ENCODE measurements at places on chromosomes 4 and X. TPM values are rescaled to one million over a fixed set of nuclear protein-coding genes. Genes with fewer than 3 reads are reported as not detected.
A peak's percentile ranks its signal among the peaks of the same experiment; 100 is the strongest.

DNA sequence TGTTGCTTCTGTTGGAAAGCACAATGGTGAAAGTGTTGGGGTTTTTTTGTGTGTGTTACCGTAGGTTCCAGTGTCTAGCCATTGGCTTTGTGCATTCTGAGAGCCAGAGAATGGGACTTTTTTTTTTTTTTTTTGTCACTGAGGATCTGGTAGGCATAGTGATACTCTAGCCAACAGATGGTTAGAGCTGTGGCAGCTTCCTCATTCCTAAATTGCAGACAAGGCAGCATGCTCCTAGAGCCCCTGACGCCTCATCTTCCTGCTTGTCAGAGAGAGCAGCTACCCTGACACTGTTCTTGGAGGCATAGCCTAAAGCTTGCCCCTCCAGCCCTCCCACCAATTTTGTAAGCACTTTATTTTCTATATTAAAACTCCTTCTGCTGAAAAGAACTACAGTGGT, 27.0 kb downstream of the ARHGEF9 start:
- no peak for DNase-seq

The GC gene
- total RNA-seq: 0.24 TPM

The BEX5 gene
- 0.97 TPM for total RNA-seq

The SLC34A2 gene
- 0.11 TPM for total RNA-seq

The ARHGEF38 gene
- total RNA-seq: not detected

The PLAC1 gene
- not detected for total RNA-seq

DNA sequence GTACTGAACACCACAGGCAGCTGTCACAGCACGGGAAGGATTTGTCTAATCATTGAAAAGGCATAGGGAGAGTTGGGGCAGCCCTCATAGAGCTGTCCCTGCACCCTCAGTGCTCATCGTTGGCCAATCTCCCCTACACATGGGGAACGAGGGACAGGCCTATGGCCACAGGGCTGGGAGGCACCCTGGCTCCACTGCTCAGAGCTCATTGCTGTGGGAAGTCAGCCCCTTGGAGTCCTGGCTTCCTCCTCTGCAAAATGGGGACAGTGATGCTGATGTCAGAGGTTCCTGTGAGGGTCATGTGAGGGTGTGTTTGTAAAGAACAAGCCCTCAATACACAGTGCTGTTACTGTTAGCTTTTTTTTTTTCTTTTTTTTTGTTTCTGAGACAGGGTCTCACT, 19.3 kb upstream of the HTRA3 start:
- no peak for DNase-seq

The ART3 gene
- 164 TPM for total RNA-seq

The UGT2B17 gene
- total RNA-seq: not detected

DNA sequence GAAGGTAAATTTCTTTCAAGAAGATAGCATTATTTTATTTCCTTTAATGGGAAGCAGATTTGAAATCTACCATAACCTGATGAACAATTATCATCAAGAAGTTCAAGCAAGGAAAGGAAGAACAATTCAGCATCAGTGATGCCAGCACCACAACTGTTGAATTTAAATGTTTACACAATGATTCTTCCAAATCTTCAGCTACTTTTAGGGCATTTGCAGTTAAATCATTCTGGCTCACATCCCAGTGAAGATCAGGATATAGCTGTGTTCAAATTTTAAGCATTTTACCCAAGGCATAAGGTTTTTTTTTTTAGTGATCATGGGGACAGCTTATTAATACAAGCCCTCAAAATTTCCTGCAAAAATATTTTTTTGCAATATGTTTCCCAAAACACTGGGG, 112.9 kb downstream of the SHISA3 start:
- DNase-seq: no peak

The POF1B gene
- 1.2 TPM for total RNA-seq

The FOXP3 gene
- not detected for total RNA-seq

- DNase-seq: no peak
These were observed 198.1 kb upstream of the UGT8 start for GRCh38 chr4:114400531-114400930.

The GAGE12J gene
- not detected for total RNA-seq

The SSX2B gene
- not detected for total RNA-seq

- DNase-seq: peak; percentile 74
These were observed 32.2 kb upstream of the XPNPEP2 start for GRCh38 chrX:129706400-129707072.

The TXK gene
- 0.43 TPM for total RNA-seq

DNA sequence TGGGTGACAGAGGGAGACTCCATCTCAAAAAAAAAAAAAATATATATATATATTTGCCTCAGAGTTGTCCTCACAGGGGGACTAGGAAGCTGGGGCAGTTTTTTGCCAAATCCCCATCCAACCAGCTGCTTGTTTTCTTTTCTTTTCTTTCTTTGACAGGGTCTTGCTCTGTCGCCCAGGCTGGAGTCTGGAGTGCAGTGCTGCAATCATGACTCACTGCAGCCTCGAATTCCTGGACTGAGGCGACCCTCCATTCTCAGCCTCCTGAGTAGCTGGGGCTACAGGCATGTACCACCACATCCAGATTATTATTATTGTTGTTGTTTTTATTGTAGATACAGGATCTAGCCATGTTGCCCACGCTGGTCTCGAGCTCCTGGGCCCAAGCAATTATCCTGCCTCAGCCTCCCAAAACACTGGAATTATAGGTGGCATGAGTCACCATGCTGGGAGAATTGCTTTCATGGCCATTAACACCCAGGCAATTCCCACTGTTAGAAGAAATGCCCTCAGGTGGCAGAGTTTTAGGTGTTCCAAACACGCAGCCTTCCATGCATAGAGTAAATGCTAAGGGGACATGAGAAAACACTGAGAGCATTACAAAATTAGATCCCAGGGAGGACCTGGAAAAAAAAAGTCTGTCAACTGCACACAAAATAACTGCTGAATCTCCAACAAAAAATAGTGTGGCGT, 98.0 kb downstream of the ARHGAP6 start:
- no peak for DNase-seq

DNA sequence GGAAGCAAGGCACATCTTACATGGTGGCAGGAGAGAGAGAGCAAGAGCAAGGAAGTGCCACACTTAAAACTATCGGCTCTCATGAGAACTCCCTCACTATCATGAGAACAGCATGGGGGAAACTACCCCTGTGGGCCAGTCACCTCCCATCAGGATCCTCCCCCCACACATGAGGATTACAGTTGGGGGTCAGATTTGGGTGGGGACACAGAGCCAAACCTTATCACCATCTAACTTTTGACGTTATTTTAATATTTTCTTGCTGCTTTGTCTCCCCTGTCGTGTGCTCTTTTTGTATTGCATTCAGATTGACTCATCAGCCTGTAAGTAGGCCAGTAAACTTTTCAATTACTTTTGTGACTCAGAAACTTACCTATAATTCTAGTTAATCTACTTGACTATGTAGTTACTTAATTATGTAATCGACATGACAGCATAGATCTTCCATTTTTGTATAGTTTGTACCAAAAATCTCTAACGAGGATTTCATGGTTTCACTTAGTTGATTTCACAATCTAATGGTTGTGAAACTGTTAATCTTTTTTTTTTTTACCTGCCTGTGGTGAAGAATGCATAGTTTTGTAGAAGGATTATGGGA, 18.3 kb downstream of the STIM2 start:
- no peak for DNase-seq

The CLNK gene
- not detected for total RNA-seq

The PLCXD1 gene
- total RNA-seq: 5.1 TPM

The LRP2BP gene
- total RNA-seq: 2.6 TPM

The RNF212 gene
- 0.30 TPM for total RNA-seq

GRCh38 chr4:15469402-15470127, at the start of gene CC2D2A:
Gene CC2D2A, plus strand, starts transcription at chr4:15469882. Its CDS starts 6,051 bp downstream, at chr4:15475933.
- no peak for DNase-seq

GRCh38 chr4:113433536-113434246, 327.8 kb downstream of the CAMK2D start:
- DNase-seq: no peak

GRCh38 chr4:118396881-118397622, 44.2 kb upstream of the PRSS12 start:
- DNase-seq: no peak

GRCh38 chr4:182147391-182147790, 95.8 kb upstream of the TENM3 start:
- DNase-seq: no peak

DNA sequence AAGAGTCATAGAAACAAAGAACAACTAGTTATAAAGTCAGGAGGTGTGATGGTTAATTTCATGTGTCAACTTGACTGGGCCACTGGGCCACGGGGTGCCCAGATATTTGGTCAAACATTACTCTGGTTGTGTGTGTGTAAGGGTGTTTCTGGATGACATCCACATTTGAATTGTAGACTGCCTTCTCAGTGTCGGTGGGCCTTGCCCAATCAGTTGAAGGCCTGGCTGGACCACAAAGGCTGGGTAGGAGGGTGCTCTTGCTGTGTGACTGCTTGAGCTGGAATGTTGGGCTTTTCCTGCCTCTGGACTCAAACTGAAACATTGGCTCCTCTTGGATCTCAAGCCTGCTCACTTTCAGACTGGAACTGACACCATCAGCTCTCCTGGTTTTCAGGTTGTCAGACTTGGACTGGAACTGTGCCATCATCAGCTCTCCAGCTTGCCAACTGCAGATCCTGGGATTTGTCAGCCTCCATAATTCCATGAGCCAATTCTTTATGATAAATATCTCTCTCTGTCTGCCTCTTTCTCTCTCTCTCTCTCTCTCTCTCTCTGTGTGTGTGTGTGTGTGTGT, 41.4 kb downstream of the CLDN34 start:
- DNase-seq: no peak

The SMIM14 gene
- total RNA-seq: 11.3 TPM

GRCh38 chr4:105555409-105555808, 3.0 kb downstream of the ARHGEF38 start:
- no peak for DNase-seq

The SASH3 gene
- 2.2 TPM for total RNA-seq

GRCh38 chrX:77433001-77433400, 14.2 kb upstream of the FGF16 start:
- no peak for DNase-seq

- DNase-seq: peak; percentile 35
These were observed 31.4 kb downstream of the RGS12 start for GRCh38 chr4:3324093-3324815.

GRCh38 chr4:12636191-12636590, 847.9 kb downstream of the RAB28 start:
- DNase-seq: no peak

DNA sequence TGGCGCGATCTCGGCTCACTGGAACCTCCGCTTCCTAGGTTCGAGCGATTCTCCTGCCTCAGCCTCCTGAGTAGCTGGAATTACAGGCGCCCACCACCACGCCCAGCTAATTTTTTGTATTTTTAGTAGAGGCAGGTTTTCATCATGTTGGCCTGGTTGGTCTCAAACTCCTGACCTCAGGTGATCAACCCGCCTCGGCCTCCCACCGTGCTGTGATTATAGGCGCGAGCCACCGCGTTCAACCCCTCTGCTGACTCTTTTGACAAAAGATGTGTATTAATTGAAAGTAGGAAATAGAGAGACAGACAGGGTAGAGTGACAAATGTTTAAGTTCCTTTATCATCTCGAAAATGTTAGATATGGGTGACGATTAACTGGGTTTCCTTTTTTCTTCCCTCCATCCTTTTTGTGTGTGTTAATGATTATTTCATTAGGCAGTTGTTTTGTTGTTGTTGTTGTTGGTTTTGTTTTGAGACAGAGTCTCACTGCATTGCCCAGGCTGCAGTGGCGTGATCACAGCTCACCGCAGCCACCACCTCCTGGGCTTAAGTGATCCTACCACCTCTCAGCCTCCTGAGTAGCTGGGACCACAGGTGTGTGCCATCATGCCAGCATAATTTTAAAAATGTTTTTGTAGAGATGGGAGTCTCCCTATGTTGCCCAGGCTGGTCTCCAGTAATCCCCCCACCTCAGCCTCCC, 79.5 kb downstream of the KDM6A start:
- DNase-seq: no peak

- no peak for DNase-seq
These were observed 132.9 kb upstream of the BCOR start for GRCh38 chrX:40230646-40231045.

DNA sequence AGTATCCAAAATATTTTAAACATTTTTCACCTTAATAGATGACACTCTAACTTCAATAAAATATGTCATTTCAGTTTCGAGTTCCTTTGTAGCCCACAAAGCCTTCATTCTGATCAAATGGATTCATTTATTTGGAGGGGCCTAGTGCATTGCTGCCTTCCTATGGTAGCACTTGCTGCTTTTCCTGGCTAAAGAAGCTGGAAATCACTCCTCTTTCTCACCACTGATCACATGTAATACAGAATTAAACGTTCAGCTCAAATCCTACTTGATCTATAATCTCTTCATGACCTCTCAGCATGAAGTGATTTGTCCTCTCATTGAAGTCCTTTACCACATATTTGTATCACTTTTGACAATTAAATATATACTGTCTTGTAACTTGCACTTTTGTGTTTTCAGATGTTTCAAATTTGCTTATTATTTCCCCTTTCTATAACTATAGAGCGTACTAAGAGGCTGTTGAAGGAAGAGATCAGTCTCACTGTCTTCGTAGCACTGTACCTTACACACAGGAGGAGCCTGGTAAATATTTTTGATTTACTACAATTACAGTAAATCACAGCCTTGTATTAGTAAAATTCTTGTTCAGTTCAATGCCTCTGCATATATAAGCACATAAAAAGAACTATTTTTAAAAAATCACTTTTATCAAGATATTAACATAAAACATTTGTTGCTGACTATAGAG, 555 bp downstream of the CFI start:
- DNase-seq: no peak

DNA sequence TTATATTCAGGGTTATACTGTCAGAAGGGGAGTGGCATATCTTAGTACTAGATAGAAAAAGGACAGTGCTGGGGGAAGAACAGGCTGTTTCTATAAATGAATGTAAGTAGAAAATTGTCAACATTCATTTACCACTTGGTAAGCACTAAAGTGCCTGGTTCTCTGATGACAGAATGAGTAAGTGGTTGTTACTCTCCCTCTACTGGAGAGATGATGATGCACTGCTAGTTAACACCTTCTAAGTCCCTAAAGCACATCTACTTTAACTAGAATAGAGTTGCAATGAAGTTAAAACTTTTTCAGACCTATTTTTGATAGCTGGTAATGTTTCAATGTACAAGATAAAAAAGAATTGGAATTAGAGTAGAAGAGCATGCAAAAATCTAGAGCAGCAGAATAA, 214.5 kb downstream of the KLHL4 start:
- DNase-seq: no peak

The MAMLD1 gene
- total RNA-seq: 1.9 TPM

DNA sequence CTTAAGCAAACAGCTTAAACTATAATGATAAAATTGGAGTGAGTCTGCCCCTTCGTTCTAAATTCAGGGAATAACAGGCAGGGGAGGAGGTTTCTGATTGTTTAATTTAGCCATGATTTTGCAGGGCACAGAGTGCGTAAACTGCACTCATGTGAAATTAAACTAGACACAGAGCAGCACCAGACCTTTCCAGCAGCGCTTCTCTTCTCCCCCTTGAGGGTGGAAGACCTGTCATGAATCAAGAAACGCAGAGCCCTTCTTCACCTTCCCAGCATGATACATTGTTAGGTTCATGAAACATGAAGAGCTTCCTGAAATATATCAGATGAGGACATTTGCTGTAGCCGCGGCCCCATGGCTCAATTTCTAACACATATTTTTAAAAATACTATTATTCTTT, 63.1 kb downstream of the FAM114A1 start:
- no peak for DNase-seq

- no peak for DNase-seq
These were observed 323.9 kb upstream of the CXXC4 start for GRCh38 chr4:104818579-104818978.
